ENCODE measurements at places on chromosomes 4 and X.

DNA sequence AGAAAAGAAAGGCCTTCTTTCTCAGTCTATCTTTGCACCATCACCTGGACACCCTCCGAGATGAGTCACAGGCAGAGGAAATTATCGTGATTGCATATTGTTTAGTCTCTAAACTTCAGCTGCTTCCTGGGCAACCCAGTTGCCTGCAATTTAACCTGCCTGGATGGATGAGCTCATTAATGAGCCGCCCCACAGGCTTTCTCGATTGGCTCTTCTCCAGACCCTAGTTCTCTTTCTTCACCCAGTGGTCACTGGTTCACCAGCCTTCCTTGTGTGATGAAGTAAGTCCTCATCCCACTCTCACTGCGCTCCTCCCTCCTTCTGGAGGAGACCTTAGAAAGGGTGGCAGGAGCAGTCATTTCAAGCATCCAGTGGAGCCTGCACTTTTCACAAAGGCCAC is 94.4 kb downstream of the SOWAHB start:
- DNase-seq = peak; percentile 52

DNA sequence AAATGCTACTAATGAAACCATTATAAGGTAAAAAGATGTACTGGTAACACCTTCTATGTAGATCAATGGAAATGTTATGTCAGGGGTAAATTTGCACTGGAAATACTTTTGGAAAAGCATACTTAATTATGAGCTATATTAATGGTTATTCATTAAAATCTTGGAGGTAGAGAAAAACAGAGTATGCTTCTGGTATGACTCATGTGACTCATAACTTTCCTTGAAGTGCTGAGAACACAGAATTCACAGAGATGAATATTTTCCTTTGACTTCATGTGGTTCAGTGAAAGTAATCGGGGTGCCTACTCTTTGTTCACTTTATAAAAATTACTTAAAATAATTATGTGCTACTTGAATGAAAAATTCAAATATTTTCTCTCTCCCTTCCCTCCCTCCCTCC is 254.2 kb downstream of the KCTD8 start:
- DNase-seq = no peak

DNA sequence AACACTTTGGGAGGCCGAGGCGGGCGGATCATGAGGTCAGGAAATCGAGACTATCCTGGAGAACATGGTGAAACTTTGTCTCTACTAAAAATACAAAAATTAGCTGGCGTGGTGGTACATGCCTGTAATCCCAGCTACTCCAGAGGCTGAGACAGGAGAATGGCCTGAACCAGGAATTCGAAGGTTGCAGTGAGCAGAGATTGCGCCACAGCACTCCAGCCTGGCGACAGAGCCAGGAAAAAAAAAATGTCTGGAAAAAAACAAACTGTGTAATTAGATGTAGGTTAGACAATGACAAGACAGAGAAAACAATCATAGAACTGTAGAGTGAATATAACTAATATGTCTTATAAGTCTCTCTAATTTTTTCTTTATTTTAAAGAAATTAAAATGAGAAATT is 1002.5 kb upstream of the LCORL start:
- DNase-seq = no peak

DNA sequence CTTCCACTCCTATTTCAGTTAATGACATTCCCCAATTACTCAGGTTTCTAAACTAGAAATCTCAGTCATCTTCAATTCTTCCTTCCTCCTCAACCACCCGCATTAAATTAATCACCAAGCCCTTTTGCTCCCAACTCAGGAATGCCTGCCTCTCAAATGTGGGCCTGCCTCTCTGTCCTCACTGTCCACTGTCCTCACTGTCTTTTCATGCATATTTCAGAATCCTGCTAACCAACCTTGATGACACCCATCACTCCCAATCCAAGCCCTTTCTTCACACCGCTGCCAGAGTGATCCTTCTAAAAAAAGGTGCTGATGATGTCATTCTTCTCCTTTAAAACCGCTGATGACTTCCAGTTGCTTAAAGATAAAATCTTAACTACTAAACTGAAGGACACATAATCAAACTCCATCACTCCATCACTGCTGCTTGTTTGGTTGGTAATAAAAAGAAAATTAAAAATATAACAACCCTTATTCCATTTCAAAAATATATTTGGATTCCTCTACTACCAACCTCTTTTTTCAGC is 5.1 kb upstream of the APBB2 start:
- DNase-seq = no peak

GRCh38 chrX:43974100-43974475 is 898 bp upstream of the NDP start:
- no peak for DNase-seq

- peak; percentile 2 for DNase-seq
These were observed 905.9 kb downstream of the CENPC start for GRCh38 chr4:66639361-66639760.

DNA sequence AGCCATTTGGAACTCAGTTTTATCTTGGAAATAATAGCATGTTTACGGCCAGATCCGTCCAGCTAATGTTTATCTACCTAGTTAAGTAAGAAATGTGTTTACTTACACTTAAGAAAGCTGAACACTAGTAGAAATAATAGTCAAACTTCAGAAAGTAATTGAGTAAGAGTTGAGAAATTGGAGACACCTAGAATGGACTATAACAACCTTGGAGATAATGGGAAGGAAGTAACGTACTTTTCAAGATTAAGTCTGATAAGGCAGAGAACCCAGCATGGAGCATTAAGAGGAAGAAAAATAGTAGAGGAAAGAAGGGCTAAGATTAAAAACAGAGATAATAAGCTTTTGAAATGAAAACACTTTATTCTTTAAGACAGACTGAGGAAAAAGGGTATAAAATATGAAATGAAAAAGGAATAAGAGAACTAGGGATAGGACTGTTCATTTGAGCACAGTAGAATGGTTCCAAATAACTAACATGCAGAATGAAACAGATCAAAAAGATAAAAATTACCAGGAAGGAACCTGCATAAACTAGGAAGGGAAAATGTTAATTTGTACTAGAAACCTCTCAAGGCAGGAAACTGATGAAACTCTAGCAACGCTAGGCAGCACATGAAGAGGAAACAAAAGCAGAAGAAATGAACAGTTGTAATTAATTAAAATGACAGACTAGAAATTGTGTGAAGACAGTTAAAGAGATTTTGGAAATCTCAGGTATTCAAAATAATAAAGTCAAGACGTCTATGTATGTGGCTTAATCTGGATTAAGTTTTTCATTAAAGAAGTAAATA is 71.7 kb downstream of the FBXW7 start:
- no peak for DNase-seq

DNA sequence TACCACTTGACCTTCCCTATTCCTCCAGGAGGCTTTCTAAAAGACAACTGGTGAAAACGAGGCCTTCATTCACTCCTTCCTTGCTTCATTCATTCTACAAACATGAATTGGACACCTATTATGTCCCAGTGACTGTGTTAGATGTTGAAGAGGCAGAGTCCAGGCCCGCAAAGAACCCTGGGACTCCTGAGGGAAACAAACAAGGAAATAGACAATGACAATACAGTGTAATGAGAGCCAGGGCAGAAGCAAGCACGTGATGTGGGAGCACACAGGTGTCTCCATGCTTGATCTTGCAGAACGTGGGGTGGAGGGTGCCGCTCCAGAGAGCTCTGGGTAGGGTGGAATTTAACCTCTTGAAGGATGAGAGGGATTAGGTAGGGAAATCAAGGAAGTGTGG is 137.6 kb upstream of the KLF3 start:
- no peak for DNase-seq

GRCh38 chrX:48934581-48935300 is 15.9 kb upstream of the PIM2 start:
- DNase-seq = no peak

- DNase-seq = no peak
These were observed 51.9 kb upstream of the STX18 start for GRCh38 chr4:4593596-4594284.

GRCh38 chr4:12635629-12636028 is 848.5 kb downstream of the RAB28 start:
- DNase-seq = no peak

GRCh38 chr4:40976343-40976742 is 226.6 kb downstream of the NSUN7 start:
- no peak for DNase-seq

DNA sequence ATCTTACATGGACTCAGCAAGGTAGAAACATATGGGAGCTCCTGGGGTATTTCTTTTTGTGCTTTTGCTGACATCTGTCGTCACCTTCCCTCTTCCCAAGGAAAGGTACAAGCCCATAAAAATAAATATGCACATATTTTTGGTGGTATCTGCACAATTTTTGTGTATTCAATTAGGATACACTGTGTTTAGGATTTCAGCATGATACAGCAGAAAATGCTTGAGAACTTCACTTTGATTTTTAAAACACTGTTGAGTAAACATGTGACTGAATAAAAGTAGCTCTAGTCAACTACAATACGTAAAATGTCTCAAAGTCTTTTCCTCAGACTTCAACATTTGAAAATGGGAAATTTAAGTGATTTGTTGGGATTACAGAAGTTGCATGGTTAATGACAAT is 99.4 kb upstream of the SPANXC start:
- no peak for DNase-seq

- no peak for DNase-seq
These were observed 50.8 kb upstream of the TXK start for GRCh38 chr4:48184882-48185281.

- no peak for DNase-seq
These were observed 92.1 kb downstream of the STK32B start for GRCh38 chr4:5143306-5143861.

GRCh38 chr4:20512985-20513384 is 187.3 kb upstream of the PACRGL start:
- DNase-seq = no peak

- no peak for DNase-seq
These were observed 41.4 kb downstream of the SOD3 start for GRCh38 chr4:24836661-24837242.

DNA sequence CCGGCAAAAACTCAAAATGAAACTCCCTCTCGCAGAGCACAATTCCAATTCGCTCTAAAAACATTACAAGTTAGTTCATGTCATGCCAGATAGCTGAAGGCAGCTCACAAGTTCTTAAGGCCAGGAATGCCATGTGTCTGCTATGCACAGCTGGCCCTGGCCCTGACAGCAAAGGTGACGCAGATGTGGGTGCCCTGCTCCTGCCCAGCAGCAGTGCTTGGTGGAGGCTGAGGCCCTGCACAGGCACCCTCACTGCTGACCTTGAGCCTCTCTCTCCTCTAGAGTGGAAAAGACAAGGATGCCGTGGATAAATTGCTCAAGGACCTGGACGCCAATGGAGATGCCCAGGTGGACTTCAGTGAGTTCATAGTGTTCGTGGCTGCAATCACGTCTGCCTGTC is 2.9 kb downstream of the S100P start:
- no peak for DNase-seq

- no peak for DNase-seq
These were observed 69.0 kb downstream of the BEND2 start for GRCh38 chrX:18151649-18152048.

Data from HS-5 (cell line).